ENCODE measurements at places on chromosomes 2 and 18.

GRCh38 chr2:40300391-40300790 is 151.5 kb downstream of the SLC8A1 start:
- DNase-seq: no peak

- no peak for DNase-seq
Observed at GRCh38 chr18:3236470-3236869, 11.1 kb upstream of the MYL12A start.

- DNase-seq: no peak
Observed at GRCh38 chr2:159614534-159615366, 1.6 kb downstream of the BAZ2B start.

GRCh38 chr18:361100-361732 is 93.4 kb upstream of the THOC1 start:
- no peak for DNase-seq

DNA sequence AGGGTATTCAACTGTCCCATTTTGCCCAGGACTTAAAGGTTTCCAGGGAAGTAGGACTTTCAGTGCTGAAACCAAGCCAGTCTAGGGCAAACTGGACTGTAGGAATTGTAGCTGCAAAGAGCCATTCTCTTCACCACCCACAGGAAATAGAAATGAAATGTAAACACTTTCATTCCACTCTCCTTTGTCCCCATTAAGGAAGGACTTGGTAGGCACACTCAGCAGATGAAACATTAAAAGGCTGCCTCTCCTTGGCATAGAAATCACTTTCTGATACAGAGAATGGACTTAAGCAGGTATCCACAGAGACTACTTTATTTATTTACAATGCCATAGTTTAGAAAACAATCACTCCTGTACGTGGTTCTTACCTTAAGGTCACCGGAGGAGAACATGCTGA is 102.9 kb upstream of the CCDC195 start:
- no peak for DNase-seq

Data from GM06990 (cell line).